Activated effector memory CD4-positive, alpha-beta T cell treated with Interleukin-2 at 50 U/mL for 16 hours (primary cell): ENCODE measurements at places on chromosomes 13 and 19.

DNA sequence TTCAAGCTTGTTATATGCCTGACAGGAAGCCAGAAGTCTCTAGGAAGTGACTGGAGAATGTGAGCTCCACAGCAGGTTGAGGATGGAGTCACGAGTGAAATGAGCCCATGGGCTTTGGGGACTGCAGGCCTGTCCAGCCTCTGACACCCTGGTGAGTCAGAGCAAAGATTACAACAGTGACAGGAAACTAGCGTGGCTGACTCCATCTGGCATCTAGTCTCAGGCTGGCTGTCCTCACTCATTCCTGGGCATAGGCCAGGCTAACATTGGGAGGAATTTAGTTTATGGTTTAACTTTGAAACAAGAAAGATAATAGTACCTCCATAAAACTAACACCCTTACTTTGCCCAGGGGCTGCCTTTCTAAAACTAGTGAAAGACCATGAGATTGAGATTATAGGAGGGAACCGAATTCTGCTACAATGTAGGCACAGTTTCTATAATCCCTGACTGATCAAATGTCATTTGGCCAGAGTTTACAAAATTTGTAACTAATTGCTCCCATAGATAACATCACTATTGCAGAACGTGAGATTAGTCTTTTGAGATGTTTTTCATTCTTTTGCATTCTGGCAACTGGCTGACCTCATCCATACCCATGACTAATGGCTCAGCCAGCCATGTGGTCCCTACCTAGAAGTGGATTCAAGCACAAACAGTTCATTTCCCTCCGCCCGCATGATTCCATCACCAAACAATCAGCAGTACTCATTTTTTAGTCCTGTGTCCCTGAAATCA lies 28.4 kb downstream of the PSG1 start:
- no peak for DNase-seq

DNA sequence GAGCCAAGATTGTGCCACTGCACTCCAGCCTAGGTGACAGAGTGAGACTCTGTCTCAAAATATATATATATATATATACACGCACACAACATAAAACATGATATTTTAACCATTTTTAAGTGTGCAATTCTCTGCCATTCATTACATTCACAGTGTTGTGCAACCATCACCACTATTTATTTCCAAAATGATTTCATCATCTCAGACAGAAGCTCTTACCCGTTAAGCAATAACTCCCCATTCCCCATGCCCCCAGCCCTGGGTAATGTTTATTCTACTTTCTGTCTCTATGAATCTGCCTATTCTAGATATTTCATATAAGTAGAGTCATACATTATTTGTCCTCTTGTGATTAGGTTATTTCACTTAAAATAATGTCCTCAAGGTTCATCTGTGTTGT lies 20.3 kb downstream of the WDR88 start:
- DNase-seq = no peak

DNA sequence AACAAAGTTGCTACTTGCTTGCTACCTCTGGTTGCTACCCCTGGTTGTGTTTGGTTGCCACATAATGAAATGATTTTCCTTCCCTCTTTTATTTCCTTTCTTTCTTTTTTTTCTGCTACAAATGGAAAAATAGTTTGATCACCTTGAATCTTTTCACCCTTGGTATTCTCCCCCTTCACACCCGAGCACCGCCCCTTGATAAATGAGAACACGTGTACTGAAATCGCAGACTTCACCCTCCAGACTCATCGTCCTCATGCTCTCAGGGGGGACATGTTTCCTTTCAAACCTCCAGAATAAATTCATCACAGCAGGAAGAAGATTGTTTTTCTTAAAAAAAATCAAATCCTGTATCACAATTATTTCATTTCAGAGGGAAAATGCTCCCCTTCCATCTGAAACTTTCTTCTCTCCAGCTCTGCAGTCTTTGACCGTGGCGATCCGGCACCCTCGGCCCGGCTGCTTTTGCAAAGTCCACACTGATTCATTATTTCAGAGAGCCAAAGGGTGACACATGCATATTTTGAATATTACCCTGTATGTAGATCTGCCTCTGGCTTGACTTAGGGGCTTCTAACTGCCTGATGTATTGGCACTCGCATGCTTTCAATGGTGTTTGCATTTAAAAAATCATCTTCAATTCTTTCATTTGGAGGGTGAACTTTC lies 222.6 kb upstream of the MAB21L1 start:
- no peak for DNase-seq

DNA sequence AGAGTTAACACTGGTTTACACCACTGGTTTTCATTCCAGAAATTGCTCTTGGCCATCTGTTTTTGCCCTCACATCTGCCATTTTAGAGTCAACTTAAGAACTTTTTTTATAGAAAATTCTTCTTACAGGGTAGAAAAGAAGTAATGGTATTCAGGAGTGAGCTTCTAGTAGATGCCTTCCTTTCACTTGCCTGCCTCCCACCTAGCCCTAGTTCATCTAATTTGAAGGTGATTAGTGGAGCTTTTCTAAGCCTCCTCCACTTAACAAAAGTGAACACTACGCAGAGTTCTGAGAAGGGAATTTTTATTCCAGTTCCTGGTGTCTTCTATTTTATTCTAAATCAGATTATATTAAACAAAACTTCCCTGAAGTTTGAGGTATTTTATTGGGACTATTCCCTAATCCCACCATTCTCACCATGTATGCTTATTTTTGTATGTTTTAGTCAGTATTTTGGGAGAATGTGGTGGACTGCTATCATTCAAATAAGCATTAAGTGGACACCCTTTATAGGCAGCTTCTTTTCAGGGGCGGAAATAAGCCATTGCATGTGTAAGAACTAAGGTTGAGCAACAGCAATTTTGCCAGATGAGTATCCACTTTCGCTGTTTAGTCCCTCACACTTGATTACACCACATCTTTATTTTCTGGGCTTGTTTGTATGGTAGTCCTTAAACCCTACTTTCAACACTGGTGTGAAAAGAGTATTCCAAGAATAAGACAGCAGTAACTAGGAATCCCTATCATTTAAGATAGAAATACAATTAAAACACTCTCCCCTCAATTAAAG lies 156.9 kb downstream of the ENOX1 start:
- DNase-seq = no peak

- DNase-seq = no peak
Observed at GRCh38 chr13:44620057-44620456, 43.9 kb upstream of the TSC22D1 start.

DNA sequence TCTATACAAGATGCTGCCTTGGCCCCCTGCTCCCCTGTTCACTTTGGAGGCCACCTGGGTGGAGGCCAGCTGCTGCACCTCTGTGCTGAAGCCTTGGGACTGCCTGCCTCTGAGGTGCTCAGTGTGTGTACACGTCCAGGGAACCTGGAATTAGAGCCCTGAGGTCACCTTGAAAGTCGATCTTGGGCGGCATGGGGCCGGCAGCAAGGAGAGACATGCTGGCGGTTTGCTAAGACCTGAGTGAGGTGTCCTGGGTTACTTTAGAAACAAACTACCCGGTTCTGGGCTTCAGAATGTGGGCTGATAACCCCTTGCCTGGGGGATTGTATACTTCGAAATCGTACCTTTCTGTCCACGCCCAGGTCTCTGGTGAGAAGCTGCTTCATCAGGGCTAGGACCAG lies 25.5 kb downstream of the TSSK6 start:
- no peak for DNase-seq

DNA sequence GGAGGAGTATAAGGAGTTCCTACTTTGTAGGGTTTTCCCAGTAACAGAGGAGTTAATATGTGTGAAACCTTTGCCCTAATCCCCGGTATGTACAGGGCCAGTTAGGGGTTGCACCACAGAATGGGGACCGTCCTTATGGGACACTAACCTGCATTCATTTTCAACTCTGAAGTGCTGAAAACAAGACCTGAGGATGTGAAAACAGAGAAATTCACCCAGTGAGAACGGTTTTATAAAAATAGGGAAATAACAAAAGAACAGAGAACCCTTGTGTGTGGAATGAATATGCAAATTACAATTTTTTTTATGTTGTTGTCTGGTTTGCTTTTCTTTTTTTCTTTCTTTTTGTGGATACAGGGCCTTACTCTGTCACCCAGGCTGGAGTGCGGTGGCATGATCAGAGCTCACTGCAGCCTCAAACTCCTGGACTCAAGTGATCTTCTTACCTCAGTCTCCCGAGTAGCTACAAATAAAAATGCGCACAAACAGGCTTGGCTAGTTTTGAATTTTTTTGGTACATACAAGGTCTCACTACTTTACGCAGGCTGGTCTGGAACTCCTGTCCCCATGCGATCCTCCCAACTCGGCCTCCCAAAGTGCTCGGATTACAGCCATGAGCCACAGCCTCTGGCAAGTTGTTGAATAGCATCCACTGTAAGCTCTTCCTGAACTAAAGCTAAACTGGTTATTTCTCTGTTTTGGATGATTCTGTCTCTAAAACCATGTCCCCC lies 10.6 kb downstream of the CLC start:
- DNase-seq = no peak

DNA sequence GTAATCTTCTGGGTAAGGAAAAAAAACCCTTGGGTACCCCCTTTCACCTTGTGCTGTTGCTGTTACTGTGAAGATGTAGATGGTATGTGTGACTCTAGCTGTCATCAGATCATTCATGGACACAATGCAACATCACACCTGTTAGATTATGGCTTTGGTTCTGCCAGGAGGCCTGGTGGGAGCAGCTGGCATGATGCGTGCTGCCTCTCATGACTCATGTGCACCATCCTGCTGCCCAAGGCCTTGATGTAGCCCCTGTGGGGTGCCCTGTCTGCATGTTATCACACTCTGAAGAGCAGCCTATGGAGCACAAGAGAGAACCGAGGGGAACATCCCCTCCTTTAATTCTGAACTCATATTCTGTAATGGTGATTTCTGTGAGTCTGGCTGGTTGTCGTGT lies 57.7 kb upstream of the TEX29 start:
- DNase-seq = no peak

GRCh38 chr13:49395878-49396380 lies 47.9 kb downstream of the CAB39L start:
- DNase-seq = no peak

- no peak for DNase-seq
Observed at GRCh38 chr13:36918246-36919131, 1.5 kb downstream of the SMAD9 start.

- peak; percentile 52 for DNase-seq
Observed at GRCh38 chr19:11091703-11092153, 2.5 kb downstream of the LDLR start.

DNA sequence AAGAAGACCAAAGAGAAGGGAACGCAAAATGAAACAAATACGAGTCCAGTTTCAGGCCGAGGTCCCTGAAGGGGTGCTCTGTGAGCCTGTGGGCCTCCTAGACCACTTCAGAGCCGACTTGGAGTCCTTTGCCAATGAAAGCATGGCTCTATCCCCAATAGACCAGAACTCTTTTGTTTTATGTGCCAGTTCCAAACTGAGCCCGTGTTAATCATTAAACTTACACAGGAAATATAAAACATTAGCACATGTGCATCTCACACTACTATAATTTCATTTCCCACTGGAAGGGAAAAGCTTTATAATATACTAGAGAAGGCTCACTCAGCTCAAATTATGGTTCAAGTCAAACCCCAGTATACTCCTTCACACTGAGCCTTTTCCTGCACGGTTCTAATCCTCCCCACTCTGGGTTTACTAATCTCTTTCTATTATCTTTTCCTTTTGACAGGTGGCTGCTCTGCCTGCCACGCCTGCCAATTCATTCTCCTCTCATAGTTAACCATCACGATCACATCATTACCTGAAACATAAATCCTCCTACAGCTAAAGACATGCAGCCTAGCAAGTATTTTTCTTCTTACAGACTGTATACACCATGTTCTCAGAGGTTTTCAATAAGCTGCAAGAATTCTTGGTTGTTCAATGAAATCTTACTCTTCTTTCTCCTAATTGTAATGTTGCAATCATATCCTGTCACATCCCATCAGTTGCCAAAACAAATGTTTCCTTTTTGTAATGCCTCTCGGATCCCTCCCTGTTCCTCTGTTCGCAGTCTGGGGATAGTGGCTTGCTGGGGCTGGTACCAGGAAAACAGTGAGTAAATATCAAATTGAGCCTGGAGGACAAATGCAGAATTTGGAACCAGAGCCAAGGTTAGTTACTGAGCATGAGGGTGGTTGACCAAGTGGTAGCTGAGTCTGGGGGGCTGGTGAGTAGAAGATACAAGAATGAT lies 18.8 kb upstream of the WASF3 start:
- no peak for DNase-seq

GRCh38 chr19:43778651-43779050 lies 2.1 kb downstream of the KCNN4 start:
- no peak for DNase-seq

DNA sequence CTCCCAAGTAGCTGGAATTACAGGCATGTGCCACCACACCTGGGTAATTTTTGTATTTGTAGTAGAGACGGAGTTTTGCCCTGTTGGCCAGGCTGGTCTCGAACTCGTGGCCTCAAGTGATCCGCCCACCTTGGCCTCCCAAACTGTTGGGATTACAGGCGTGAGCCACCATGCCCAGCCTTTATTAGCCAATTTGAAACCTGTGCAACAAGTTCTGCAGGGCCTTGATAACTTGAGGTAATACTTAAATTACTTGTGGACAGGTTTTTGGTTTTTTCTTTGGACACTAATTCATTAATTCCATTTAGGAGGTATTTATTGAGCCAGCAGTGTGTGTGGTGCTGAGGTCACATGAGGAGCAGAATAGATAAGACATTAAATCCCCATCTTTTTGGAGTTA lies 39.5 kb downstream of the ARHGAP35 start:
- no peak for DNase-seq

GRCh38 chr13:99269627-99270241 lies 11.6 kb upstream of the GPR18 start:
- DNase-seq = no peak

DNA sequence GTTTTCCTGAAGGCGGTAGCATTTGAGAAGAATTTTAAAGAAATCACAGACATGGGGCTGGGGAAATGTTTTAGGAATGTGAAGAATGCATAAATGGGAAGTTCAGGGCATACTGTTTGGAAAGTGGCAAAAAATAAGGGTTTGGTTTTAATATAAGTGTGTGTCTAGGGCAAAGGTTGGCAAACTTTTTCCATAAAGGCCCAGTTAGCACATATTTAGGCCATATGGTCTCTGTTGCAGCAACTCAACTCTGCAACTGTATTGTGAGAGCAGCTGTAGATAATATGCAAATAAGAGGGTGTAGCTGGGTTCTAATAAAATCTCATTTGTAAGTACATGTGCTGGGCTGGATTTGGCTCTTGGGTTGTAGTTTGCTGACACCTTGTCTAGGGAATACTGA lies 521.9 kb downstream of the DIAPH3 start:
- no peak for DNase-seq

DNA sequence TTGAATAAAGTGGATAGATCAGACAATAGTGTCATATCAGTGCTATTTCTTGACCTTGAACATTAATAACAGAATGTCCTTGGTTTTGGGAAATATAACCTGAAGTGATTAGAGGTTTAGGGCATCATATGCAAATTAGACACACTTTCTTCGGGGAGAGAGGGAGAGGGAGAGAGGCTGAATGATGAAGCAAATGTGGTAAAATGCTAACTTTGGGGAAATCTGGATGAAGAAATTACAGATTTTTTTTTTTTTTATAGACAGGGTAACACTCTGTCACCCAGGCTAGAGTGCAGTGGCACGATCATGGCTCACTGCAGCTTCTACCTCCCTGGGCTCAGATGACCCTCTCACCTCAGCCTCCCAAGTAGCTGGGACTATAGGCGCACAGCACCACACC lies 3.9 kb upstream of the NCR1 start:
- DNase-seq = no peak
